Cardiac muscle cell (in vitro differentiated cells and primary cell): ENCODE measurements at places on chromosomes 3 and 15. TPM values are rescaled to one million over a fixed set of nuclear protein-coding genes. Genes with fewer than 3 reads are reported as not detected.

DNA sequence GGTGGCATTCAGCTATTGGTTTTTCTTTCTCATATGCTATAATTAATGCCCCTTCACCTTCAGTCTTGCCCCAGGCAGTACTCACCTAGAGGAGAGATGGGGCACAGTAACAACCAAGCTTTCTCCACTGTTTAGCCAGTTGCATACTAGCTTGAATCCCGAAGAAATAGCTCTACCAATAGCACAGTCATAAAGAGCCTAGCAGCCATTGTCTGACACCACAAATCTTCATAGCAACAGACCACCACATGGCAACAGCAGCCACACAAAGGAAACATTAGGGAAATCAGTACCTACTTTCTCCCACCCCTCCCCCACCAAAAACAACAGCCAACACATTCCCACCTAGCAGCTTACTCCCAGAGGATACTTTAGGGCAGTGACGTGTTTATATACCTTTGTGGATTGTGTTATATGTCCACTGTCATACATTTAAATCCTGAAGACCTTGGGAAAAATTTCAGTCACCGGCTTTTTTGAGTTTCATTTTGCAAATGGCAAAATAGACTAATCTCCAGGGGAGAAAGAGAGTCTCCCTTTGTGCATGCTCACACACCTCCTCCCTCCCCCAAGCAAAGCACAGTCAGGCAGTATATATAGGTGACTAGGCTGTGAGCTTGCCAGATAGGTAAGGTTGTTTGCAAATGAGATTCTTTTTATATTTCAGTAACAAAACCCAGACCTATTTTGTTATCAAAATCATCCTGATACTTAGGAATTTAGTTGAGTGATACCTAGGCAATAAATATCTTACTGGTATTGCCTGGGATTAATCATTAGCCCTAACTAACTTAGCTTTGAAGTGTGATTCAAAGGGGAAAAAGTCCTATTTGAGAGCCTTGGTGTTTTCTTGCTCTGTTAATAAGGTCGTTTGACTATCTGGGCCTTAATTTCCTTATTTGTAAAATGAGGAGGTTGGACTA is 140.6 kb downstream of the RBPMS2 start:
- peak; percentile 53 for DNase-seq

DNA sequence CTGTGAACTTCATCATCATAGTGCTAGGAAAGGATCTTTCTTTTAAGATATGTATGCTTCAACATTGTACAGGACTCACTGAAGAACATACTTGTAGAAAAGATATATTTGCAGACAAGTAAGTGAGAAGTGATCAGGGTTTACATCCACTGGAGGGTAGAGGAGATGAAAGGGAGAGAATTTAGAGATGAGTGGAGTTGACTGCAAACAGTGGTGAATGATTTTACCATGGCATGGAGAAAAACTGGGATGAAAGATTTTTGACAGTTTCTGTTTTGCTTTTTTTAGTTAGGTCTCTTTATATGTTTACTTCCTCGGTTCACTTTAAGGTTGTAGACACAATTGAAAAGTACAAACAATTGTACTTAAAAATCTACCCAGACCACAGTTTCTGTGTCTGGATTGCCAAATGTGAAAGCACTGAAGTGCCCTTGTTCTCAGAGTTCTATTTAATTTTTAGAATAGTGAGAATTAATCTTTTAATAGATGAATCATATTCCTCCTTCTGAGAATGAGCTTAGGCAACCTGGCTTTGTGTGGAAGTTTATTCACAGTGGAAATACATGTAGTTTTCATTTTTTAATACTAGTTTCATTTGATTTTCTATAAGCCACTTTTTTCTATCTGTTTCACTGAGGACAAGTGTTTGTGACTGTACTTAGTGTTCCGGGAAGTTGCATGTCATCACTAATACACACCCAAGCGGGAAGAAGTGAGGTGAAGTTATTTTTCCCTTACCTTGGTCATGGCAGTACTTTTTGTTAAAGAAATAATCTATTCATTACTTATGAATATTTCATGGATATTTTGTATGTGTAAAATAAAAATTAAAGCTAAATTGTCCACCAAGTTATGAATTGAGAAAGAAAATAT is 1.8 kb upstream of the GPR171 start:
- DNase-seq, result no peak

TLR9 gene
- total RNA-seq, result 0.15 TPM in 1 of 2 replicates, not detected in the other

GRCh38 chr3:45885979-45886705 is at the start of gene CCR9:
Gene CCR9 (plus strand): TSS chr3:45886543. CDS start chr3:45894934, 8,391 bp downstream.
- no peak for DNase-seq

DNA sequence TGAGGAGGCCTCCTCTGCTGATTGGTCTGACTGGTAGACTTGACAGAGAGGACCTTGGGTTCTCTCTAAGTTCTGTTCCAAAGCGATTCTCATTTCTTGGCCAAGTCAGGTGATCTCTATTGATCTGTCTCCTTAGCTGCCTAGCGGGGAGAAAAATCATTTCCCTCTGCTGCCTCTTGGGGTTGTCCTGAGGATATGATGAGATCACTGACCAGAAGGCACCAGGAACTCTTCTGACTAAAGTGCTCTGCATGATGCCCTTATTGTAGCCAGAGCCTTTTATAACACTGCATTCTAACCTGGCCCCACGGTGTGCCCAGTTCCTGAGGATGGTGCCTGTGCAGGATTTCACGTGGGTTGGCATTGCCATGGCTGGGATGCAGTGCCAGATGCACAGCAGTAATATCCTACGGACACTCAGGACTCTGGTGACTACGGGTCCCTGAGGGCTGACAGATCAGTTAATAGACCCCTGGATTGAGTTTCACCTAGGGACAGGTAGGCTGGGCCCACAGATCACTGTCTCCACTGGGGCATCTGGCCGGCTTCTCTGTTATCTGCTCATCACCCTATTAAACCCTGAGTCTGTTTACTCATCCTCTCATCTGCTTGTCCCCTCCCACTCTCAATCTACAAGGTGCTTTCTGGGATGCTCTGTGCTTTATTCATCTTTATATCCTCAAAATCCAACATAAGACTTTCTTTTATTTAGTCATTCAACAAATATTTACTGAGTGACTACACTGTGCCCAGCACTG is 3.9 kb upstream of the HEG1 start:
- DNase-seq, result peak; percentile 33

GRCh38 chr15:62164014-62164395 is 1.1 kb downstream of the C2CD4B start:
- no peak for DNase-seq

DNA sequence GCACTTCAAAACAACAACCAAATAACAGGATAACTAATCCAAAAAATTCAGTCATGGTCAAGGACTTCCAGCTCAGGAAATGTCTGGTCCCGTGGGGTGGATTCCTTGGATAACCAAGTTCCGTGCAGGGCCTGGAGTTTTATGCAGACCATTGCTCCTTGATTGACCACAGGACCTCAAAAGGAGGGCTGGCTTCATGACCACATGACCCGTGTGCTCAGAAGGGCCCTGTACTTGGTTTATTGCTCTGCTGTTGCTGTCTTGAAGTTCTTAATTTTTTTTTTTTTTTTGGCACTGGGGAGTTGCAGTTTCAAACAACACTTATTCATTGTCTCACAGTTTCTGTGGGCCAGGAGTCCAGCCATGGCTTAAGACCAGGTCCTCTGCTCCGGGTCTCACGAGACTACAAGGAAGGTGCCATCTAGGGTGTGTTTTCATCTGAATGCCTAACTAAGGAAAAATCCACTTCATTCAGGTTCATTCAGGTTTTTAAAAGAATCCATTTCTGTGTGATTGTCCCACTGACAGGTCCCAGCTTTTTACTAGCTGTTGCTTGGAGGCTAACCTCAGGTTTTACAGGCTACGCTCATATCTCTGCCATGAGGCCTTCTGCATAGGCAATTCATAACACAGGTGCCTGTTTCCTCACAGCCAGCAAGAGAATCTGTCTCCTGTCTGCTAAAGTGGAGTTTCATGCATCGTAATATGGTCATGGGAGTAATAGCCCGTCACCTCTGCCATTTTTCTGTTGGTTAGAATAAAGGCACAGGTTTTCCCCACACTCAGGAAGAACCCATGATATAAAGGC is 65.3 kb downstream of the FLNB start:
- no peak for DNase-seq

DNA sequence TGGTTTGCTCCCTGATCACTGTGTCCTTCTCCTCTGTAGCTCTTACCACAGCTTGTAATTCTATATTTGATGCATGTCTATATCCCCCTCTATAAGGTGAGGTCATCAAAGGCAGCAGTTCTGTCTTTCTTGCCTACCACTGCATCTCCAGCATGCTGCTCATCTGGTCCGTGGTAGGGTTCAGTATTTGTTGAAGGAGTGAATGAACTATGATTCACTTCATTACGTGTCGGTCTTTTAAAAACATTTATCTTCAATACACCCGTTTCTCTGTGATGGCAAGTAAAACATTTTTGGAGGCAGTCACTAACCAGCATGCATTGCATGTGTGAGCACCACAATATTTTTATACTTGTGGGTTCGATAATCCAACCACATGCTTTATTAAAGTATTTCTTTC is 27.6 kb downstream of the CHST14 start:
- DNase-seq, result no peak

DNA sequence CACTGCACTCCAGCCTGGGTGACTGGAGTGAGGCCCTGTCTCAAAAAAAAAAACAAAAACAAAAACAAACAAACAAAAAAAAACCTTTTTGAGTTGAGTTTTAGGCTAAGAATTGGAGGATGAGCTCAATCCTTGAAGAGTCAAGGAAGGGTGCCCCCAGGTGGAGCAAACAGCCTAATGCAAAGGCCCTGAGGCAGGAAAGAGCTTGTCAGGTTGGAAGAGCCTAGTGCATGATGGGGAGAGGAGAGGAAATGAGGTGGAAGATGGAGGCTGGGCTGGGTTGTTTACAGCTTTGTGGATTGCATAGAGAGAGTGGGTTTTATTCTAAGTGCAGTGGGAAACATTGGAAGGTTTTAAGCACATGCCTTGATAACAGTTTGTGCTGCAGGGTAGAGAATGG is 2.1 kb upstream of the SNX22 start:
- DNase-seq, result no peak

DNA sequence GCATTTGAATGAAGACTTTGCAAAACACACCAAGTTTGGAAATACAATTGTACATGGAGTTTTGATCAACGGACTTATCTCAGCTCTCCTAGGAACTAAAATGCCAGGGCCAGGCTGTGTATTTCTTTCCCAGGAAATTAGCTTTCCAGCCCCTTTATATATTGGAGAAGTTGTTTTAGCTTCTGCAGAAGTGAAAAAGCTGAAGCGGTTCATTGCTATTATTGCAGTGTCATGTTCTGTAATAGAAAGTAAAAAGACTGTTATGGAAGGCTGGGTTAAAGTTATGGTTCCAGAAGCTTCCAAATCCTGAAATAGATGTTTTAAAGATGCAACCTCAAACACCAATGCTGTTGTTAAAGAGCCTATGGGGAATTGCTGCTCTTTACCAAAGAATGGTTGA is 11.5 kb downstream of the HTD2 start:
- DNase-seq, result no peak

DNA sequence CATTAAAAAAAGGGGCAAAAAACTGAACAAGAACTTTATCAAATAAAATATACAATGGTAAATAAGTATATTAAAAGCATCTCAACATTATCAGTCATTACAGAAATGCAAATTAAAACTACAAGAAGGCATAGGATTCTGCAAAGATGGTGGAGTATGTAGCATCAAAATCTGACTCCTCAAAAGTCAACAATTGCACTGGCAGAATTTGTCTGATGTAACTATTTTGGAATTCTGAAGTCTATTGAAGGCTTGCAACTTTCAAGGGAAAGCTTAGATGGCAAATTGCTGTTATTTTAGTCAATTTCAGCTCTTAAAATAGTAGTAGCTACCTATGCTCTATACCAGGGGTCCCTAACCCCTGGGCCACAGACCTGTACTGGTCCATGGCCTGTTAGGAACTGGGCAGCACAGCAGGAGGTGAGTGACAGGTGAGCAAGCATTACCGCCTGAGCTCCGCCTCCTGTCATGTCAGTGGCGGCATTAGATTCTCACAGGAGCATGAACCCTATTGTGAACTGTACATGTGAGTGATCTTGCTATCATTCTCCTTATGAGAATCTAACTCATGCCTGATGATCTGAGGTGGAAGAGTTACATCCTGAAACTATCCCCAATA is 107.6 kb downstream of the TGFBR2 start:
- DNase-seq, result no peak

- peak; percentile 86 for DNase-seq
These were observed 17.2 kb downstream of the TSEN2 start for GRCh38 chr3:12501360-12502020.

GRCh38 chr3:13420831-13421765 is 976 bp upstream of the NUP210 start:
- DNase-seq, result no peak

DNA sequence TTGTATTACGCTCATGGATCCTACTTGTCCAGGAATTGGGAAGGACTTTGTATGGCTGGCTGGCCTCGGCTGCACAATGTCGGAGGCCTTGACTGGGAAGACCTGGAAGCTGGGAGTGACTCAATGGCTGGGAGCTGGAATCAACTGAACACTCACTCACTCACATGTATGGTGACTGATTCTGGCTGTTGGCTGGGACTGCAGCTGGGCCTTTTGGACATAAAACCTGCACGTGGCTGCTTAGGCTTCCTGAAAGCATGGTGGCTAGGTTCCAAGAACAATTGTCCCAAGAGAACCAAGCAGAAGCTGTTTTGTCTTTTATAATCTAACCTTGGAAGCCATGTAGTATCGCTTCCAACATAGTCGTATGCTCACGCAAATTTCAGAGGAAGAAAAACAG is 38.0 kb upstream of the CMTM8 start:
- DNase-seq, result no peak

DNA sequence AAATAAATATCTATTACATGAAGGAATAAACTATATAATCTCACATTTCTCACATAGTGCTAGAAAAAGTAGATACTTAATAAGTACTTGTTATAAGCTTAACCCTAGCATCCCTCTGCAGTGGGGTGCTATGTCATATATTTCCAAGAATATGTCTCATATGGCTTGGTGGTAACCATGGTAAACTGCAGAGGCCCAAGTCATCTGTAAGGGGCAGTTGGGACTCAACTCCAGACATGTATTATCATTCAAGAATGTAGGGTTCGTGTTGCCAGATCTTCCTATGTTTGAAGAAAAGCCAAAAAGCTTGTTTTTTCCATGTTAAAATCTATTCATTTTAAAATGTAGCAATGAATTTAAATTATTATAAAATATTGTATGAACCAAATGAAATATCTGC is 46.2 kb downstream of the ZNF385D start:
- no peak for DNase-seq

- no peak for DNase-seq
These were observed 24.2 kb downstream of the GRAMD2A start for GRCh38 chr15:72173401-72173800.

GNAT1 gene
- not detected in 2 replicates for total RNA-seq
